ENCODE measurements at places on chromosomes 5 and 9.

GRCh38 chr5:50968356-50969149 lies 302.1 kb downstream of the PARP8 start:
- no peak for DNase-seq

DNA sequence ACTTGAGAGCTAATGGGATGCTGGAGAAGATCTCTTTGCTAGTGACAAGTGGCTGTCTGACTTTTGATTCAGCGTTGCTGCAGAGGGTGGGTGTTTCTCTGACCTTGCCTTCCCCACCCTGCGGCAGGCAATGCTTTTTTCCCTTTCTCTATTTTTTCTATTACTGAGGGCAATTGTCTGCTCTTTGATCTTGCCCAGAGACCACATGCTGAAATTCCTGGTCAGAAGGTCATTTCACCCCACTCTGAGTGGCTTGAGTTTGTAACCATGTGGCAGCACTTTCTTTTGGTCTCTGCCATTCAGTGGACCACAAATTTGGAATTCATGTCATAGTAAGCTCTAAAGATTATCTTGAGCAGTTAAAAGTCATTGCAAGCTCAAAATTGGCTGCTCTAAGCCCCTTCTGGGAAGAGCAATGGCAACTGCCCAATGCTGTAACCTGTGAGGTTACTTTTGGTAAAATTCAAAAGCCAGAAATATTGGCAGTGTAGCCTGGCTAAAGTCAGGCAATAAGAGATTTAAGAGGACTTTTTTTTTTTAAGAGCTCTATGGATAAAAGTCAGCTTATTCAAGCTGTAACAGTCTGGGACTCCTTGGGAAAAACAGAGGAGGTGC lies 30.4 kb upstream of the MTMR12 start:
- no peak for DNase-seq

- no peak for DNase-seq
These were observed 839.3 kb upstream of the ARRDC3 start for GRCh38 chr5:92222449-92222848.

GRCh38 chr9:113648048-113648447 lies 184.5 kb downstream of the RGS3 start:
- no peak for DNase-seq

DNA sequence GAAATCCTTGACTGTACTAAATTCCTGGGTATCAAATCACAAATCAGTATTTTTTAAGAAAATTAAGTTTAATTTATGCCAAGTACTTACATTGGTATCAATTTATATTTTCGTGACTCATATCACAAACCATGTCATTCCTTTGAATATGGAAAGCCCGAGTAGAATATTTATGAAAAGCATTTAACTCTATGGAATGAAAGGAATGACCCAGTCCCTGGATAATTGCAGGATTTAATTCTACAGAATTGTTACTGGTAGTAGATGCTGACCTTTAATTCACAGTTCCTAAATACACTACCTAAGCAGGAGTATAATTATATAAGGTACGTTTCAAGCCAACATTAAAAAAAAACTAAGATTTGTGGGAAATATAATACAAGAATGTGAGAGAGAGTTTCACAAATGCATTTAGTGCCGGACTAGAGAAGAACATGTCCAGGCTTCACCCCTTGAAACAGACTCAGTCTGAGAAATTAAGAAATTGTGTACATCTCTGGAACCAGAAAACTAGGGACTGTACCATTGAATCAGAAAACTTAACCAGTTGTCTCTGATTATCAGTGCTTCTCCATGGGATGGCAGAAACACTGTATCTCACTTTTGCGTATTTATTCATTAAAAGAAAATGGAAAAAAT lies 28.5 kb upstream of the PLPPR1 start:
- no peak for DNase-seq

- no peak for DNase-seq
These were observed 48.5 kb downstream of the PLGRKT start for GRCh38 chr9:5389109-5389732.

DNA sequence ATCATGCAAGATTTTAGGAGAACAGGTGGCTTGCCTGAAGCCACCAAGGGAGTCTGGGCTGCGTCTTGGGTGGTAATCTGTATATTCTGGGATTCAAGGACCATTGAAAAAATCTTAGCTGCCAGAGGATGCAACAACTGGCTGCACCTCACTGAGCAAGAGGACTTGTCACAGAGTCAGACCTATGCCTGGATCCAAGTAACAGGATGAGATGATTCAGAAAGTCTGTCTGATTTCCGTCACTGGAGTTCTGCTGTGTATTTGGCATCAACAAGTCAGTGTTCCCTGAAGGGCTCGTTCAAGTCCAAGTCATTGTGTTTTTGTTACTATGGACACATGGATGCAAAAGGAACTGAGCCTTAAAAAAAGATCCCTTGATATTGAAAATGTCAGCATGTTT lies 37.8 kb upstream of the CARTPT start:
- DNase-seq, result no peak

GRCh38 chr5:2439608-2440007 lies 311.9 kb downstream of the IRX2 start:
- DNase-seq, result no peak

- DNase-seq, result no peak
These were observed 45.2 kb downstream of the PAX5 start for GRCh38 chr9:36988848-36989247.

DNA sequence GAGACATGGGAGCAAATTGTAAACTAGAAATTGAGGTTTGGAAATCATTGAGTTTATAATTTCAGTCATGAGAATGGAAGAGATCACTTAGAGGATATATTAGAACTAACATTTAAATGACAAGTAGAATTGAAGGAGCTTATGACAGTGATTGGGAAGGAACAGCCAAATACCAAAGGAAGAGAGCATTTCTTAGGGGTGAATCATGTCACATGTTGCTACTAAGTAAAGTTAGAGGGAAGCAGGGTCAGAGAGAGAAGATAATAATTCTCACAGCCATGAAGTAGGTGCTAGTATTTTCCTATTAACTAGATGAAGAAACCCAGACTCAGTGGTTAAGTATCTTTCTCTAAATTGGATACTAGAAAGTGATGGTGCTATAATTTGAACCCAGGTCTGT lies 59.3 kb downstream of the COMMD10 start:
- DNase-seq, result no peak

DNA sequence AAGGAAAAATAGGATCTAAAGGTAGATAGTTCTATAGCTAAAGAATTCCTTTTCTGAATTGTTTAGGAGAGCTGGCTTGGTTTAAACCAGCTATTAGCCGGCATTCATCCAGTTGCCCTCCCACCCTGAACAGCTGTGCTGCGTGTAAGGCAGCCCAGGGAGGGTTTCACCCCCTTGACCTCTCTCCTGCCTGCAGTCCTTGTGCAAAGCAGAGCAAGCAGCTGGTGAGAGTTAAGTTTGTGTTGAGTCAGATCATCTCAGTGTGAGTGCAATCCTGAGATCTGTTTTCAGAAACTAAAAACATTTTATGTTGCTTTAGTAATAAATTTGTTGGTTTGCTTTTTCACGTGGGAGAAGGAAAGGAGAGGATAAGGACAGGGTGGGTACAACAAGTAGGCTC lies 13.0 kb downstream of the SLC25A25 start:
- no peak for DNase-seq

DNA sequence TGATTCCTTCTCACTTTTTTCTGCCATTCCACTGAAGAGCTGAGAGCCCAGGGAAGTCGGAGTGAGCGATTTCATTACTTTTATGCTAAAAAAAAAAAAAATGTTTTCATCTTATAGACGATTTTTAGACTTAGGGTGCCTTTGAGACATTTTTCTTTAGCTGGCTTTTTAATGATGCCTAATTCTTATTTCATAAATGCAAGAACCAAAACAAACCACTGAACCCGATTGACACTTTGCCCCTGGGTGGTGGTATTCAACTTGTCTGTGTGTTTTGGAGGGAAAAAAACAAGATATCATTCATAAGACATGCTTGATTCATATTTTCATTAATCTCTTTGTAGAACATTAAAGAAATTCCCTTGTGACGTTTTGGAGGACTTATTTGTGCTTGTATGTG lies 2.4 kb downstream of the TLE4 start:
- no peak for DNase-seq

DNA sequence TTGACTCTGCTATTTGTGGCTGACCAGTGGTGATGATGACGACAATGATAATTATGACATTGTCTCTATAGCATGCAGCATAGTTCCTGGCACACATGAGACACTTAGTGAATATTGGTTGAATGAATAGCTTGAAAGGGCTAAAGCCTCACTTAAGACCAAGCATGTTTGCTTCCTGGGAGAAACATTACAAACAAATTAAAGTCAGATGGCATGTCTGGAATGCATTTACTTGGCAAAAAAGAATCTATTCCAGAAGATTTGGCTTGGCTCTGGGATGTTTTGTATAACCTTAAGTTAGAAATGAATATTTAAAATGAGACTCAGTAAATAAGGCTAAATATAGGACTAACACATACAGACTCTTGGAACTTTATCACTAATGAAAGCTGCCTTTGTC lies 21.6 kb downstream of the GAS1 start:
- DNase-seq, result no peak

DNA sequence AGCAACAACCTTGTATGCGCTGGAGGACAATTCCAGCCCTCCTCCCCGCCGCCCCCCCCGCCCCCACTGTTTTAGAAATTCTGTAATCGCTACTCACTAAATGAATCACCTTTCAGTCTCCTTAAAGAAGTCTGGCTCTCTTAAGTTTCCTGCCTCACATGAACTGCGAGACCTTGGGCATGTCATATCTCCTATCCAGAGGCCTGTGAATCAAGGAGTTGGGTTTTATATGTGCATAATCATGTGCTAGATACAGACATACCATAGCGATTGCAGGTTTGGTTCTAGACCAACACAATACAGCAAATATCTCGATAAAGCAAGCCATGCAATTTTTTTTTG lies 337 bp upstream of the DMAC1 start:
- no peak for DNase-seq

- DNase-seq, result no peak
These were observed 49.5 kb downstream of the NR3C1 start for GRCh38 chr5:143354025-143354424.

DNA sequence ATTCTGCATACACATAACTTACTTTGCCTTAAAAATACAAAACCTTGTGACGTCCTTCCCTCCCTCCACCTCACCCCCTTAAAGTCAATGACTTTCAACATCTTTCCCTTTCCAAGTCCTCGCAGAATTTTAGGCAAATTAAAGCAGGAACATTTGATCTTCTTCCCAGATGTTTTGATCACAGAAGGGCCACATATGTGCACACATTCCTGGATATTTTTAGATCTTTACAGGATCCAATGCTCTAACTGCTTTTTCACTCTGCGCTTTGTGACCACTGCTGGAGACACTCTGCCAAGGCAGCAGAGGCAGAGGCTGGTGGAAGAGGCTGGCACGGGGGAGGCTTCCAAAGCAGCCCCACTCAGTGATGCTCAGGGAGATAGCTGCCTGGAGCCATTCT lies 130.7 kb downstream of the SEC61B start:
- DNase-seq, result no peak

DNA sequence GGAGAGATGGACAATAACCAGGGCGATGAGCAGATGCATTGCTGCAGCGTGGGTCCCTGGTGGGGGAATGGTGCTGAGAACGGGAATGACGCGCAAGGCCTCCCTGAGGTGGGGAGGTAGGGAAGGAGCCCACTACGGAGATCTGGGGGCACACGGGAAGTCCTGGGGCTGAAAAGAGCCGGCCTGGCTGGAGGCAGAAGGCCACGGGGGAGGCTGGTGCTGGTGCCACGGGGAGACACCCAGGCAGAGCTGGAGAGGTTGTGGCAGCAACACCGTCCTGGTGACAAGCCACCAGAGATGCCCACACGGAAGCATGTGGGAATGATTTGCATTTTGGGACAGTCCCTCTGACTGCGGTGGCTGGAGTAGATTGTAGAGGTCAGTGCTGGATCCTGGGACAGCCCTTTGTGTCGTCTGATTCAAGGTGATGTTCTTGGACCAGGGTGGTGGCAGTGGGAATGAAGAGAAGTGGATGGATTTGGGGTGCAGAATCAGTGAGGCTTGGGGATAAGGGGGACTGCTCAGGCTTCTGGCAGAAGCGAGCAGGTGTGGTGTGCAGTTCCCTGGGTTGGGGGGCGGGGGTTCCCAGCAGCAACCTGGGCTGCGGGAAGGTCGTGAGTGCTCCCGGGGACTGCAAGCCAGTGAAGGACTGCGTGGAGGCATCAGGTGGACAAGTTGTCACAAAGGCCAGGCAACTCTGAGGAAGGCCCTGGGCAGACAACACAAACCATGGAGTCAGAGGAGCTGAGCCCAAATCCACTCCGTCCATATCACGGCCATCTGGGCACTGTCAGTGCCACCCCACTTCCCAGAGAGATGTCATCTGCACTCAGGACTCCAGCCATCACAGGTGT lies 25.2 kb upstream of the CNOT6 start:
- DNase-seq, result no peak

- DNase-seq, result no peak
These were observed 11.7 kb downstream of the NIPAL4 start for GRCh38 chr5:157471709-157472108.

GRCh38 chr5:152051499-152052454 lies 127.1 kb upstream of the GLRA1 start:
- no peak for DNase-seq

DNA sequence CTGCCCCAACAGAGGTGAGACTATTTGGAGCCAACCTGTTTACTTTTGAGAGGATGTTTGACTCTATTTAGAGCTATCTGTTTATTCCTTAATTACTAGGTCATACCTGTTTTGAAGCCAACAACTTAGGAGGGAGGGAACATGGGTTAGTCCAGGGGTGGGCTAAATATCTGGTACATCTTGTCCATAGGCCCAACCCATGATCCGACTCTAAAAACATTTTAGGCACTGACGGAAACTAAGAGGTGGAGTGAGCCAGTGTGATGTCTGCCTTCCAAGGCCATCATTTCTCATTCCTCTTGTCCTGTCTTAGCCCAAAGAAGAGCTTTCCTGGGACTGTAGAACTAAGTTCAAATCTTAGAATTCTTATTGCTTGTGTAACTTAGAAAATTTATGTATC lies 8.4 kb downstream of the SPINK5 start:
- DNase-seq, result no peak

DNA sequence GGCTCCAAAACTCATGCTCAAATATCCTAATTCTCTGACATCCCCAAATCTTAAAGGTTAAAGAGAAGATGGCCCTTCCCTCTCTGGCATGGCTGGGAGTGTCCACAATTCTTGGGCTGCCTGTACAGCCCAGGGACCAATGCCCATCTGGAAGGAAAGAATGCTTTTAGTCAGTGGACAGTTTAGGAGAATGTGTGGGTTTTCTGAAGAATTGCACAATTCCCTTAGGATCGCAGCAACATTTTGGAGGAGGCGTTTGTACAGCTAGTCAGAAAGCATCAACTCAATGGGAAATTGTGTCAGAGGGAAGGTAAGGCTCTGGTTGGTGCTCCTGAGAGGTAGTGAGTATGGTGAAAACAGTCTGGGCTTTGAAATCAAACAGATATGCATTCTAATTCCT lies 15.0 kb downstream of the FAM193B start:
- DNase-seq, result no peak

Measured in C1 segment of cervical spinal cord (tissue), 14 donors.